ENCODE measurements at places on chromosomes 5 and 9.

DNA sequence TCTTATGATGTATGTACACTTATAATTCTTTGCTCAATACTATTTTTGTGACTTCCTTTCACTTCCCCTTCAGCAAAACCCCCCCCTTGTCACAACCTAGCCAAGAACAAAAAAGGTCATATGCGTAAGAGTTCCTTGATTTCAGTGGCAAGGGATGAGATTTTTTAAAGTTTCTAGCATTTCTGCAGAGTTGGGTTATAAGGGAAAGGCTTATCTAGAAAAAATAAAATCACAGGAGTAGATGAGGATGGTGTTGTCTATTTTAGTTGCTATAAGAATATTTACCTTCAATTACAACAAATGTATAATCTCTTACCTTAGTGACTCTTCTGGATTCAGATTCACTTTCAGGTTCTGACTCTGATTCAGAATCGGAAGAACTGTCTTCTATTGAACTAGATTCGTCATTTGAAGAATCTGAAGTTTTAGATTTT, 184.6 kb downstream of the AP3B1 start:
- no peak for DNase-seq

GRCh38 chr5:169745441-169746146, 108.5 kb downstream of the DOCK2 start:
- no peak for DNase-seq

GRCh38 chr5:54108136-54108535, 202.2 kb downstream of the ARL15 start:
- no peak for DNase-seq

- no peak for DNase-seq
Measured at GRCh38 chr9:14912859-14913258, 2.6 kb upstream of the FREM1 start.

DNA sequence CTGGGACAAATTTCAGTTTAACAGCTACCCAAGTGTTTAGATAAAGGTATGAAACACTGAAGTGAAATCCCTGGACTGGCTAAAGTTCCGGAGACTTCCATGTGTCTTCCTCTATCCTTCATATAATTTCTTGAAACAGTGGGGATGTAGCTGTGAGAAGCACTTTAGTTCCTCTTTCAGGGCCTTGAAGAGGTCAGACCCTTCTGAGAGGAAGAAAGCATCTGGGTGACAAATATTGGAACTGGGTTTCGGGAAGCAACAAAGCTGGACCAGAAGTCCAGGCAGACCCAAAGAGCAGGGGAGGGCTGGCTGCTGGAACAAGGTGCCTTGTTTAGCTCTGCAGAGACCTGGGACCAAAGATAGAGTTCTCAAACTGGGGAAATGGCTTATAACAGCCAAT, 75.4 kb upstream of the ZFAND5 start:
- no peak for DNase-seq

DNA sequence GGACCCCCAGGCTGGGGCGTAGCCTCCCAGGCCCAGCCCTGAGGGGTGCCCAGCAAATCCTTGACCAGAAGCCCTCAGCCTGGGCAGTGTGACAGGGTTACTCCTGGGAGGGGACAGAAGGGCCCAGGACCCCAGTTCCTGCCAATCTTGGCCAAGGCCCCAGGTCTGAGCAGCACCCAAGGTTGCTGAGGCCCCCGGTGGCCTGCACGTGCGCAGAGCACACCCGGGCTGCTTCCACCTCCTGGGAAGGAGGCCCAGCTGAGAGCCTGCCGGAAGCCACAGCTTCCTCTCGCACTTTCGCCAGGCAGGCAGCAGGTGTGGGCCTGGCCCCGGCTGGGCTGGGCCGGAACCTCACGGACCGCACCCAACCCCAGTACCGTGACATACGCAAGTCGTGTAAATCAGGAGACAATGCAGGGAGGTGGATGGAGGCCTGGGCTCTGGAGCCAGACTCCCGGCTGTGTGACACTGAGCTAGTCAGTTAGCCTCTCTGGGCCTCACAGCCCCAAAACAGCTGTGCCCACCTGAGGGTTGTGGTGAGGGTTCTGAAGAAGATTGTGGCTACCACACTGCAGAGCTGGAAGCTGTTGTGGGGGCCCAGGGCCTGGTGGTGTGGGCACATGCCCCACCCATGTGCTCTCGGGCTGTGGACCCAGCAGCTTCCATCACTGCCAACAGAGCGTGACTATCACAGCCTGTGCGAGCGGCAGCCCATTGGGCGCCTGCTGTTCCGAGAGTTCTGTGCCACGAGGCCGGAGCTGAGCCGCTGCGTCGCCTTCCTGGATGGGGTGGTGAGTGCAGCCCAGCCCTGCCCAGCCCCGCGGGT, 5.1 kb downstream of the GRK6 start:
- DNase-seq = peak; percentile 43

DNA sequence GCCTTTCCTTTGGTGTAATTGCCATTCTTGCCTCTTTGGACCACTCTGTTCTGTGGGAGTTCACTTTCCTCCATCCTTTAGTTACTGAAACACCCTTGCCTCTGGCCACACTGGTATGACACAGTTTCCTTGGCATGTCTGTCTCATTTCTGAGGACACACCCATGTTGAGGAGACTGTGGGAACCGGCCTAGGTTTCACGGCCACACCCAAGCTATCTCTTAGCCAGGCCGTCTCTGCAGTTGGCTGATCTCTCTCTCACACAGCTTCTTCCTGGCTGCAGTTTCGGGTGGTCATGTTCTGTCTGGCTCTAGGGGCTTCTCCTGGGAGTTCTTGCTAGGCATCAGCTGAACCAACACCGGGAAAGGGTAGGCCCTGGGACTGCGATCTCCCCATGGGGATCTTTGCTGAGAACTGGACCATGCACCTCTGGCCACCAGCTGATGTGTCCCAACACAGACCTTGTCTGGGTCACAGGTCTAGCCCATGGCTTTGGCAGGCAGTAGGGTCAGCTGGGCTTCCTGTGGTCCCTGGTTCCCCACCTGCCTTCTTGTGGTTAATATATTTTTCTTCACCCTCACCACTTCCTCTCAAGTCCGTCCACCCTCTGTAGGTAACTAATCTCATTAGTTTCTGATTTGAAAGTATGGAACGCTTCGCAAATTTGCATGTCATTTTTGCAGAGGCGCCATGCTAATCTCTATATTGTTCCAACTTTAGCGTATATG, 24.9 kb downstream of the ARHGEF37 start:
- no peak for DNase-seq

- no peak for DNase-seq
Measured at GRCh38 chr5:82291420-82291819, 13.3 kb upstream of the RPS23 start.

- no peak for DNase-seq
Measured at GRCh38 chr9:1757186-1757585, 258.0 kb upstream of the SMARCA2 start.

- no peak for DNase-seq
Measured at GRCh38 chr9:124332361-124333202, 74.8 kb downstream of the NEK6 start.

DNA sequence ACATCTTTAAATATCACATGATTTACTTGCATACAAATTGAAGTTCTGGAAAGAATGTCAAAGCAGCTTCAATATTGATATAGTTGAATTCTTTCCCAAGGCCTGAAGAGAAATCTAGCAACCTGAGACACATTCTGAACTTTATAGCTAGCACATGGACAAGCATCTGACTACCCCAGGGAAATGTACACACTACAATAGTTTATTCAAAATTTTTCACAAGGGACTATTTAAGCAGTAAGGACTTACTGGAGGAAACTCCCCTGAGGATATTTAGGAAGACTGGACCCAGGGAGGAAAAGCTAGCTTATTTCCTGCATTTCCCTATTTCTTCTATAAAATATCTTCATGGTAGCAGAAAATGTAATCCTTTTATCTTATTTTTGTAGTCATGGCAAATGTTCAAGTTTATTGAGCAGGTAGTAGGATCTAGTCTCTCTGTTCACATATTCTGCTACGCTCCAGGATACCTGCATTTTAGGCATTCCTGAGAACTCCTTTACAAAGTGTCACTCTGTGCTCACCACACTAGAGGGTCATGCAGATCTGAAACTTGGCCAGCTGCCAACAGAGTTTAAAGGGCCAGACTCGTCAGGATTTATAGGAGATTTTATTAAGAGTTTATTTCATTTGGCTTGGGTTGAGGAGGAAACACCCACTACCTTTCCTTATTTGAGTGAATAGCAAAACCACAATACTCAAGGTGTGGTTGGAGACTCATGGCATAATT, 348.4 kb upstream of the FTMT start:
- no peak for DNase-seq

DNA sequence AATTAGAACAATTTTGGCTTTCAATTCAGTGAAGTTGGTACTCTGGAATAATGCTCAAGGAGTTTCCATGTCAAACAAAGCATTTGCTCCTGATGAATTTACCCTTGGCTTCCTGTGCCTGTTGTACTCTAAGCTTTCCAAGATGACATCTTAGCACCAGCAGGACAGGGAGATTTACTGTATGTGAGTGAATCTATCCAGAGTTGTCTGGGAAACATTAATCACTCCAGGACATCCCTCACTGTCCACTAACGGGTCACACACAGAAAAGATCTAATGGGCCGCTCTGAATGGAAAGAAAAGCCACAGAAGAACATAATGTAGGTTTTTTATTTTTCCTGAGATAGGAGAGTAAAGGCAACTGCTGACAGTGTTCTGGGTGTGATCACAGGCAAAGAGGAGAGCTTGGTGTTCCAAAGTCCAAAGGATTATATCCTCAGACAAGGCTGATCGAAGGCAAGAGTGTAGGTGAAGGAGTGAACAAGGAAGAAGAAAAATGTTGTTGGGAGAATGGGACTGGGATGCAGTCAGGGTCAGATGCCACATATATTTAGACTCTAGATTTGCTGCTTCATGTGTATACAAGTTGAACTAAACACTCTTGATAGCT, 167.7 kb upstream of the RPS23 start:
- no peak for DNase-seq

GRCh38 chr5:180201051-180201987, 7.7 kb downstream of the RASGEF1C start:
- peak; percentile 82 for DNase-seq

DNA sequence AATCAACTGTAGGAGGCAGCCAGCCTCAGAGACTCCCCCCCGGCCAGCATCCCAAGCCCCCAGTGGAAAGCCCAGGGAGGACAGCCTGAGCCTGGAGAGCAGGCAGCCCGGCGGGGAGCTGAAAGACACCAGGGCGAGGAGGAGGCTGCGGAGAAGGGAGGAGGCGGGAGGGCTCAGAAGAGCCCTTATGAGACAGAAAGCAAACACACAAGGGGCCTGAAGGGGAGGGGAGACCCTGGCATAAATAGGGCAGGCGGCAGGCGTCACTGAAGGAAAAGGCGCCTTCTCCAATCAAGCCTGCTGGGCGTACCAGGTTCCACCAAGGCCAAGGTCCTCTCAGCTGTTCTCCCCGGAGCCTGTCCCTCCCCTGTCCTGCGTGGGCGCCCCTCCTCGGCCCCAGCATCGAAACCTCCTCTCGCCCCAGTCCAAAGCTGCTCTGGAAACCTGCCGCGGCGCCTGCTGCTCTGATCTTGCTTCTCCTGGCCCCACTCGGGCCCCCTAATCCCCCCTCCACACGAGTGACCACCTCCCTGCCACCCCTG, 1.3 kb downstream of the SLC9A3 start:
- DNase-seq = no peak

DNA sequence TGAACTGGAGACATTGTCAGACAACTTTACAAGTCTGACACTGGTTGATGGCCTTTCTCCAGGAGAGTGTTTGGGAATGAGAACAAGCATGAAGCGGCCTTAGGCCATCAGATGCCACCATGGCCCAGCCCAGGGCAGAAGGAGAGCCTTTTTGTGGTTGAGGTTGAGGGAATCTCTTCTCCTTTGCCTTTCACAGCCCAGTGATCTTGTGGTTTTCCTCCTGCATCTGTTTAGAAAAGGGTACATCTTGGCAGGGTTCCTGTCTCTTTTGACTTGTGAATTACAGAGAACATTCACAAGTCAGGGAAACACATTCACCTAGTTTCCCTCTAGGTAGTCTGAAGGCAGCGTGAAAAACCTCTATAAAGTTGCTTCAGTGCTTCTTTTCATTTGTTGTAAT, 27.5 kb downstream of the DMRT2 start:
- peak; percentile 56 for DNase-seq

GRCh38 chr9:34363619-34364351, 12.9 kb downstream of the MYORG start:
- peak; percentile 20 for DNase-seq

DNA sequence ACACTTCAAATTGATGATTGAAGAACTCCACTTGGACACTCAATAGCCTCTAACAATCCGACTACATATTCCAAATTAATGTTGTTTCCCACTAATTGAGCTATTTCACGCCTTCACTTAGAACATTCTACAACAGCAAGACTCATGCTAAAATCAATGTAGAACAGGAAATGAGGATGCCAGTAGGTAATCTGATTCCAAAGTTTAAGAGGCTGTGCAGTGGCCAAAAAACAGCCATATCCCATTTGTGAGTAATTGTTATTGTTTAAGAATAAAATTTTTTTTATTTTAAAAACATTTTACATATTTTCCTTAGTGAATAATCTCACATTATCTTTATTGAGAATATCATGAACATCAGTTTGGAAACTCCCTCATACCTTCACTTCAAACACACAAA, 35.7 kb upstream of the GHR start:
- DNase-seq = no peak

DNA sequence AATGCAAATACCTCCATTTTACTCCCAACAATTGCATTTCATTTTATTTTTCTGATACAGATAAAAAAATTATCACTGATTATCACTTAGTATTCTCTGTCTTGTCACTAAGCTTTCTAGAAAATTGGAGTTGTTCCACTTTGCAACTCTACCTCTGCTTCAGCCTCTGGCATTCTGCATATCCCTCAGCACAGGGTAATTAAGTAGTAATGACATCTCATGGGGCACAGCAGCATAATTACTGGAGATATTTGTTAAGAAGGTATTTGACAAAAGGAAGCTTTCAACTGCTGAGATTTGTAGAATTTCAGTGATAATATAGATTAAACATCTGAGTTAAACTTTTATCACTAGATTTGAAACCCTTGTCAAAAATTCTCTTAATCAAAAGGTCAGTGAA, 446.2 kb downstream of the HTR1A start:
- no peak for DNase-seq

GRCh38 chr9:110130791-110131416, 77.1 kb downstream of the C9orf152 start:
- DNase-seq = no peak

DNA sequence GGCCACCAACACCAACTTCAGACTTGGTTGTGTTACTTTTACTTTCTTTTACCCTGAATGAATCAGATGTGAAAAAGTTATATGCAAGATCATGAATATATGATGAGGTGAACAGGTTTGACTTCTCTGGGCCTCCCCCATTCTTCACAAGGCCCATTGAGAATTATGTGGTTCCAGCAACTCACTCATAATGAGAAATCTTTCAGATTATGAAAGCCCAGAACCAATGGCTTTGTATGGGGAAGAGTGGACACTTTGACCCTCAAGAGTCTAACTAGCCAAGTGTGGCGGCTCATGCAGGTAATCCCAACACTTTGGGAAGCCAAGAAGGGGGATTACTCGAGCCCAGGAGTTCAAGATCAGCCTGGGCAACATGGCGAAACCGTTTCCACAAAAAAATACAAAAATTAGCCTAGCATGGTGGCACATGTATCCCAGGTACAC, 16.1 kb upstream of the LNPEP start:
- no peak for DNase-seq
